ENCODE measurements at places on chromosomes 2 and 18.
A peak's percentile ranks its signal among the peaks of the same experiment; 100 is the strongest.

GRCh38 chr2:231138699-231139098, 13.9 kb upstream of the HTR2B start:
- DNase-seq = no peak

- DNase-seq = no peak
Observed at GRCh38 chr2:198141726-198142125, 337.3 kb downstream of the PLCL1 start.

DNA sequence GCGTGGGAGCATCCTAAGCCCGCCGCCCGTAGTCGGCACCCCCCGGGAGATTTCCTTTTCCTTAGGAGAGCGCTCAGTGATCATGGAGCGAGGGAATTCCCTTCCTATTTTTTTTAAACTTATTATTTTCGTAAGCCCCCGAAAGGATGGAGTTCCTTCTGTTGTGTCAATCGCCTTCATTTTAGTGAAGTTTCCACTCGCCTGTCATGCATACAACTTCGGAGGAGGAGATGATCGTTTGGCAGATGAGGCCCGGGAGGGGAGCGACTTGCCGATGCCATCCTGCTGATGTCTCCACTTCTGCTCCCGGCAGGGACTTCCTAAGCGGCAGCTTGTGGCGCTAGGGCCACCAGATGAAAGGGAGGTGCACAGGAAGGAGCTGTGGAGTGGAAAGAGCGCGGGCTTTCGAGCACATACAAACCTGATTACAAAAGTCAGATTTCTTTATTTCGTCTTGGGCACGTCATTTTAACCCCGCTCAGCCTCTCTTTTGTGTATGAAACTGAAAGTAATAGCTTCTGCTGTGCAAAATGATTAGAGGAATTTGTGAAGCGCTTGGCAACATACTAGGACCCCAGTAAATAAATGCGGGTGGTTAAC, at the start of gene ADGRF3:
Gene ADGRF3, minus strand, starts transcription at position 336 of the 600 bp plus-strand sequence. CDS start 555 bp downstream, outside the sequence.
- peak; percentile 55 for DNase-seq

DNA sequence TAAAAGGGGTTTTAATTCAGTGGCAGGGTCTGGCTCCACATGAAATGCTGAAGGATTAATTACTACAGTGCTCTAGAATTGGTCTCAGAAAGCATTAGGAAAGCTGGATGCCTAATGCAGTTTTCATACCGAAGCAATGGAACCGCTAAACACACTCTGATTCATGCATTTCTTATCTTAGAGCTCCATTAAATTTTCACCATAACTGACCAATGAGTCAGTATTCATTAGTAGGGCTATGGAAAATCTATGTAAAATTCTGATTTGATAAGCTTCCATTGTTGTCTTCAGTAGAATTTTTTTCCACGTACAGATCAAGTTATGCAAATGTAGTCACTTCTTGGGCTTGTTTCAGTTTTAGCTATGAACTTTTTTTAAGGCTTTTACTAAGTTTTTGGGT, 359.9 kb downstream of the ARHGAP15 start:
- no peak for DNase-seq

DNA sequence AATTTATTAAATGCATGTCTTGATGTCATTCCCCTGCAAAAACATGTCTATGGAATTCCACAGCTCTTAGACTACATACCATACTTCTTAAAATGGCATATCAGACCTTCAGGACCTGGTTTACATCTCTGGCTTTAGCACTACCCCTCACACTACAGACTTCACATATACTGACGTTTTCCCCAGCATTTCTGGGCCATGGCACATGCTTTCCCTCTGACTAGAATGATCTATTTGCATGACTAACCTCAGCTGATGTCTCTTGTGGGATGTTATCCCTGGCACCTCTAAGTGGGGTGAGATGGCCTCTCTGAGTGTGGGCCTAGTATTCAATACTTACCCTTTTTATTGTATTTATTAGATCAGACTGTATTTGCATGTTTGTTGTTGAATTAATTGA, 381.6 kb downstream of the ERBB4 start:
- DNase-seq = no peak

- DNase-seq = no peak
Observed at GRCh38 chr2:11155381-11156035, at the start of gene SLC66A3. Gene SLC66A3, plus strand, starts transcription at chr2:11155467. Its CDS starts 80 bp downstream, at chr2:11155547.

GRCh38 chr2:191018643-191019119, 4.7 kb upstream of the STAT1 start:
- no peak for DNase-seq

DNA sequence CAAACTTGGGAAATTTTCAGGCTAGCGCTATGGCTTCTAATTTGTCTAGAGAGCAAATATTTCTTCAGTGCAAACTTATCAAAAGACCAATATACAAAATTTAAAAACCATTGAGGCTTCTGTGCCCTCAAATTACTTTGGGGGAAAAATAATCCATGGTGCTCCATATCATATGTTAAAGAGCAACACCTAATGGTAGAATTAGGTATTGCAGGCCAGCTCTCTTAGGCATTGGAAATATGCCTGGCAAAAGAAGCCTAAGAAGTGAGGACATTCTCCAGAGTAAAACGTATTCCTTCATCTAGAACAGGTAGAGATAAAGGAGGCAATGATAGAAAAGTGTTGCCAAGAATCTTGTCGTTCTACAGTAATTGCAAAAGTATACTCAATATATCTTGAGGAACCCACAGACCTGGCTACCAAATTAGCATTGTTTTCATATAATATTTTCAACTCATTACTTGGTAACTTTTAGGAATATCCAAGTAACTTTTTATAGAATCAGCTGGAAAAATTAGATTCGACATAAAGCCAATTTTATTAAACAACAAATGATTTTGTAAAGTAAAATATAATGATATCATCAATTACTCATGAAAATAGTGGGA, 401.1 kb downstream of the BCL11A start:
- DNase-seq = peak; percentile 8

DNA sequence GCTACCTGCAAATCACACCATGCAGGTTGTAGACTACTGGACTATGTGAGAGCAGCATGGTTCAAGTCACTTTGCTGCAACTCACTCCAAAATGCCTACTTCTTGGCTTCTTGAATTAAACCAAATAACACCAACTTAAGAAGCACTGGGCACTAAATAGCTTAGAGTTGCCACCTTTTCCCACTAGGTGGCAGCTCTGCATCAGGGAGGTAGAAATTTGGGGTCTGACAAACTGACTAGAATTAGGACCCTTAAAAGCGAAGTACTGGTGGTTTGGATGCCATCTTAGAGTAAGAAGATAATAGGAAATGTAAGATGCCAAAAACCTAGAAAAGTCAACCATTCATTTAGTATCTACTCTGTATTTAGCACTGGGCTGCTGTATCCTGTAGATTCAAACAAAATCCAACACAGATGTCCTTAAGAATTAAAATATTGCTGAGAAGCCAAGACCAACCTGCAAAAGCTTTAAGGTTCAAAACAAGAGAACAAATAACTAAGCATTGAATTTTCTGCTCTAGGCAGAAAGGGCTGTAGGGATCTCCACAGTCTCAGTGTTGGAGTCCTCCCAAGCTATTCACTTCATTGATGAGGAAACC, 65.5 kb downstream of the CCBE1 start:
- peak; percentile 21 for DNase-seq

- peak; percentile 40 for DNase-seq
Observed at GRCh38 chr2:84924173-84925106, 19.0 kb downstream of the TMSB10 start.

DNA sequence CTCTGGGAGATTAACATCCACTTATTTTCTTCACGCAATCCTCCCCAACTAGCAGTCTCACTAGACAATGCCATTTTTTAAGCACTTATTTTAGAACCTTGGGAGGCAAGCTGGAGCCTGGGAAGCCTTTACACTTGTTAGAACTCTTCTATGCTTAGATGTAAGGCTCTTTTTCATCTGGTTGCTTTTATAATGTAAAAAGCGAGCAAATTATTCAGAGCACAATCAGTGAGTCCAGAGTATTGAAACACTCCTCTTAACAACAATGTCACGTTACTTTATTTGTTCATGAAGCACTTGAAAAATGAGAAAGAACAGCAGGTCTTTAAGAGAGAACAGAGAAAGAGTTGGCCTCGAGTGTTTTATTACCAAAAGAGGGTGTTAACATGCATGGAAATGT, 84.1 kb upstream of the SLC8A1 start:
- no peak for DNase-seq

DNA sequence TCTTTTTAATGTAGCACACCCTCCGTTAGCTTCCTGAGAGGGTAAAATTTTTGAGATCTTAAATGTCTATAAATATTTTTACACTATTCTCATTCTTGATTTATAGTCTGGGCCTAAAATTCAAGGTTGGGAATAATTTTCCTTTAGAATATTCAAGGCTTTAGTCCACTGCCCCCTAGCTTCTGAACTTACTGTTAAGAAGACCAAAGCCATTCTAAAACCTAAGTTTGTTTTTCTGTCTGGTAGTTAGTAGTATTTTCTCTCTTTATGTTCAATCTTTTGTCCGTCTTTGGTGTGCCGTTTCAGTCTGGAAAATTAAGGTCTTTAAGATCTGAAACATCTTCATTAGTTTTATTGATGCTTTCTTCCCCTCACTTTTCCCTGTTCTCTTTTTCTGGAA, 14.5 kb downstream of the OSBPL6 start:
- no peak for DNase-seq

DNA sequence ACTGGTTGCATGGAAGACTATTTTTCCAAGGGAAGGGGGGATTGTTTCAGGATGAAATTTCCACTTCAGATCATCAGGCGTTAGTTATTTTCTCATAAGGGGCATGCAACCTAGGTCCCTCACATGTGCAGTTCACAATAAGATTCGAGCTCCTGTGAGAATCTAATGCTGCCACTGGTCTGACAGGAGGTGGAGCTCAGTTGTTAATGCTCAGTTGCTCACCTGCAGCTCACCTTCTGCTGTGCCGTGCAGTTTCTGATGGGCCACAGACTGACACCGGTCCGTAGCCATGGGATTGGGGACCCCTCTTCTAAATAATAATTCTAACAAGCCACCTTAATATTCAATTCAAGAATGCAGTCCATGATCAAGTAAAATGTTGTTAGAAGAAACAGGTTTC, 34.9 kb downstream of the PLCL1 start:
- DNase-seq = no peak

DNA sequence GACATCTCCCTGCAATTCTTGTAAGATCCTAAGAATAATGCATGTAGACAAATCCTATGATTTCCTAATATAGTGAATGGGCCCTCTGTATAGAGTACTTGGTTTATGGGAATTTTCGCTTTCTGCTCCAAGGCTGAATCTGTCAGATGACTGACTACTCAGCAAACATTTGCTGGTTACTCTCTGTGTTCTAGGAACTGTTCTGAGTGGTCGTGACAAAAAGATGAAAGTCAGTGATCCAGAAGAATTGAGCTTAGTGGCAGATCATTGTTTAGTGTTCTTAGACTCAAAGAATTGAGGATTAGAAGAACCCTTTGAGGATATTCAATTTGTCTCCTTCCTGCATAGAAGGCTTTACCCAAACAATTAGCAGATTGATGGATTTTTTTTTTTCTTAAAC, 10.0 kb downstream of the XRCC5 start:
- no peak for DNase-seq

Data from Calu3 (cell line).